ENCODE measurements at places on chromosomes 3 and 15. TPM values are rescaled to one million over a fixed set of nuclear protein-coding genes. Genes with fewer than 3 reads are reported as not detected.

- DNase-seq = no peak
Measured at GRCh38 chr3:17911986-17912760, 169.7 kb upstream of the TBC1D5 start.

- DNase-seq = no peak
Measured at GRCh38 chr3:2041931-2042330, 56.7 kb upstream of the CNTN4 start.

DNA sequence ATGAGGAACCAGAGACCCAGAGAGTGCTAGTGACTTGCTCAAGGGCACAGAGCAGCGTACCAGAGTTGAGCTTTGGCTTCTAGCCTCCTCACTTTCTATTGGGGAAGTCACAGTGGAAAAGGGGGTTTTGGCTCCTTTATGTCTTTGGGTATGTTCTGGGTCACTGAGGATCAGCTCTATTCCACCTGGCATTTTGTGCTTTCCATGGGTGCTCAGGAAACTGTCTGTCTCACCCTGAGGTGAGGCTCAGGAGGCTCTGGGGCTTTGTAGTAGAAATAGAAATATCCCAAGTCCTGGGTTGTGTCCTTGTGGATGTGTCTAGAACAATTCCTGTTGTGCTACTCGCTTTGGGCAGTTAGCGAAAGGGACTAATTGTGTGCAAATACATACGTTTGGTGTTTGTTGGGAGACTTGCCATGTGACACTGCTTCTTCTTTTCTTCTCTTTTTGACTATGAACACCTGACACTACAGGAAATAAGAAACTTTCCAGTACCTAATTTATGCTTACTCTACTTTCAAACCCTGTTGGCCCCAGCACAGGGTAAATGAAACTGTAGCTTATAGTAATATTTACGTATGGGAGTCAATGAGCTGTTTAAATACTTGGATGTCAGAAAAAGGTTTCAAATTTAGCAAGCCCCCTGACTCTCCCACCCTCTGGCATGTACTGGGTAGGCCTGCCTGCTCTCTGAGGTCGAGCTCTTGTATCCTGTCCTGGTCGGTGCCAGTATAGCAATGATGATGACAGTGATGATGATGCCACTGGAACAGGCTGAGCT, 35.6 kb downstream of the SMAD3 start:
- no peak for DNase-seq

DNA sequence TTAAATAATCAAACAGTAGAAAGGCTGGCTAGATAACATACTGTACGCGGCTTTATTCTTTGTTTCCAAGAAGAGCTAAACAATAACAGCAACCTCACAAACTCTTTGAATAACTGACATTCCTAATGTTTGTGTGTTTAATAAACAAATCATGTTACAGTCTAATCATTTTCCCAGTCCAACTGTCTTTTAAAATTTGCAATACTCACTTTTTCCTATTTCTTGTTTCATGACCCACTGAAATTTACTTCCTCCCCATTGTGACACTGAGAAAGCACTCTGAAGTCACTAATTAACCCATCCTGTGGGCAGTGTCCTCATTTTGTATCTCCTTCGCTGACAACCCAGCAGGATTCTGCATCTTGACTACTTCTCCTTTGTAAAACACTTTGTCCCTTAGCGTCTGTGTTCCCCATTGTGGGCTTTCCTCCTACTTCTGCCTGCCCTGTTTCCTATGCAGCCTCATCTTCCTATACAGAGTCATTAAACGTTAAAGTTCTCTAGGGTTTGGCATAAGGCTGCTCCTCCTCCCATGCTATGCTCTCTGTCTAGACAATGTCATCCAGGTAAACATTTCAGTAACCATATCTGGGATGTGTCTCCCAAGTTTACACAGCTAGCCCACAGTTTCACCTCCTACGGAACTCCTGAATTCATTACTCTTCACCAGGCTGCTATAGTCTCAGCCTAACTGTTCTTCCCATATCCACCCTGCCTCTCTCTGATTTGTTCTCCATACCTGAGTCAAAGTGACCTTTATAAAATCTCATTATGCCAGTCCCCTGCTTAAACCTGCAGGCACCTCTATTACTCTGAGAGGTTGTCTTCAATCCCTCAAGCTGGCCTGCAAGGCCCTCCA, 148.9 kb downstream of the GREM1 start:
- no peak for DNase-seq

GRCh38 chr3:107956991-107957900, 133.6 kb downstream of the CD47 start:
- peak; percentile 93 for DNase-seq

- DNase-seq = no peak
Measured at GRCh38 chr15:25057574-25057973, 102.8 kb downstream of the SNRPN start.

GRCh38 chr3:44076221-44076829, 165.4 kb upstream of the TOPAZ1 start:
- DNase-seq = no peak

DNA sequence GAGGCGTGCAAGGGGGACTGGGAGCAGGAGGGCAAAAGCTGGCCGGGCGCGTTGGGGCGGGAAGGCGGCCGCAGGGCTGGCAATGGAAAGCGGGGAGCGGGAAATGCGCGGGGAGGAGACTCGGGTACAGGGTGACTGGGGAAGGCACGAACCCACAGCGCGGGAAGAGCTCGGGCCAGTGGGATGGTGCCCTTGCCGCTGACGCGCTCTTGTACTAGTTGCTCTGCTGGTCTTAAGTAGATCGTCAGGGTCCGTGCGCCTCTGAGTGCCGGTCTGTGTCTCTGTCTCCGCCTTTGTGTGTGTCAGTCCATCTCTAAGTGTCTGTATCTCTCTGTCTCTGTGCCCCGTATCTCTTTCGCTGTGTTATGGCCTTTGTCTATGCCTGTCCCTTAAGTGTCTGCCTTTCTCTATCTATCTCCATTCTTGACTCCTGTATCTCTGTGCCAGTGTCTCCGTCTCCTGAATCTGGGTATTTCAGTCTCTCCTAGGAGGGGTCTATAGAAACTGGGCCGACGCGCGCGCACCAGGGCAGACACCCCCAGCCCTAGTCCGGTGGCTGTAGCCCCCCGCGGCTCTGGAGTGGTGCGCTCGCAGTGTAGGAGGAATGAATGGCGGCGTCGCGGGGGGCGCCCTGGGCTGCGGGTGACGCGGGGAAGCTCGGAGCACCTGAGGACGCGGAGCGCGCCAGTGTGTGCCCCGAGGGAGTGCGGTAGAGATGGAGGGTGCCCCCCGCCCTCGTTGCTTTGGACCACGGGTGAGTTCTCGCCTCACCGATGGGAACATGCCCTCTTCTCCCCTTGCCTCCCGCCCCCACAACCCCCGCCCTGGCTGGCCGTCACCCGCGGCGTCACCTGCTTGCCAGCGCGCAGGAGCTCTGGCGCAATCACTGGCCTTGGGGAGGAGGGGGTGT, 756 bp upstream of the CAMK2N2 start:
- DNase-seq = no peak

DNA sequence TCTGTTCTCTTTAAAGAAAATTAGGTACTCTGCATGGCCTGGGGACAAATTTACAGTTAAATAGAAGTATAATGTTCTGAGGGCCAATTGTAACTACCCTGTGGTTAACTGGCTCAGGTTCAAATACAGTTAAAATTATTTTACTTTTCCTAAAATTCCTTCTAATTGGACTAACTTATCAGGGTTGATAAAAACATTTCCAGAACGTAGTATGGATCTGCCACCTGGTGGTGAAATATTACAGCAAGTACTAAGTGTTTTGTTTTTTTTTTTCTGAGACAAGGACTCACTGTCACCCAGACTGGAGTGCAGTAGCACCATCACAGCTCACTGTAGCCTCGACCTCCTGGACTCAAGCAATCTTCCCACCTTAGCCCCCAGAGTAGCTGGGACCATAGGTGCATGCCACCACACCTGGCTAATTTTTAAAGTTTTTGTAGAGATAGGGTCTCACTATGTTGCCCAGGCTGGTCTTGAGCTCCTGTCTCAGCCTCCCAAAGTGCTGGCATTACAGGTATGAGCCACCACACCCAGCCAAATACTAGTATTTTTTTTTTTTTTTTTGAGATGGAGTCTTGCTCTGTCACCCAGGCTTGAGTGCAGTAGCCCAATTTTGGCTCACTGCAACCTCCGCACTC, 29.2 kb downstream of the NEO1 start:
- peak; percentile 66 for DNase-seq

The FAM81A gene
- 4.3 TPM for total RNA-seq

The AMT gene
- 13.5 TPM for total RNA-seq

The NR1I2 gene
- total RNA-seq = 0.96 TPM

The MOBP gene
- total RNA-seq = 1.9 TPM

The GPR160 gene
- total RNA-seq = 12.5 TPM
